ENCODE measurements at places on chromosomes 2 and 18.

DNA sequence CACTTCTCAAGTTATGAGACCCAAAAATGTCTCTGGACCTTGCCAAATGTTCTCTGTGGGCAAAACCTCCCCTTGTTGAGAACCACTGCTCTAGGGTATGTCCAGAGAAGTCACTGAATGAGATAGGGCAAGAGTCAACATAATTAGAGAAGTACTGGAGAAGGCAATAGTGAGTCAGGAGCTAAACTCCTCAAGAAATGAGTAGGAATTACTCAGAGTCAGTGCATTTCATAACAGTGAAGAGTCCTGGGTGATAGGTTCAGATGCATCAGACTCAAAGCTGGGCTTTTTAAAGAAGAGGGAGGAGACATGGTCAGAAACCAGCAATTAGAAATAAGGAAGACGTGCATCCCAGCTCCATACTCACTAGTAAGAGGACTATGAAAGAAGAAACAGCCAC is 38.6 kb upstream of the IHH start:
- no peak for DNase-seq

- no peak for DNase-seq
Observed at GRCh38 chr2:89850881-89851582, 1159.6 kb downstream of the RPIA start.

DNA sequence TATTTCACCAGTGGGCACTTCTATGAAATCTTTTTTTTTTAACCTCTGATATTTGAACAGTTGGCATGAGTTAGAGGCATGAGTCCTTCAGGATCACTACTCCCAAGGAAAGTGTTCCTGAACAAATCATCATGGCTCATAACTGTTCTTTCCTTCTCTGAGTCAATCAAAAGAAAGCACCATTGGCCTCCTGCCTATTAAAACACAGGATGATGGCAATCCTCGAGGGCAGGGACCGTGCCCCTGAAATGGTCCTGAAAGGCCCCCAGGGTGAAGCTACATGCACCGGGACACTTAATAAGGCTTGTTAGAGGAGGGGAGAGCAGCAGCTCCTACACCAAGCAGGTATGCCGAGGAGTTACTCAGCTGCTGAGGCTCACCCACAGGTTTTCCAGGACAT is 43.5 kb downstream of the SLC14A2 start:
- DNase-seq, result no peak

DNA sequence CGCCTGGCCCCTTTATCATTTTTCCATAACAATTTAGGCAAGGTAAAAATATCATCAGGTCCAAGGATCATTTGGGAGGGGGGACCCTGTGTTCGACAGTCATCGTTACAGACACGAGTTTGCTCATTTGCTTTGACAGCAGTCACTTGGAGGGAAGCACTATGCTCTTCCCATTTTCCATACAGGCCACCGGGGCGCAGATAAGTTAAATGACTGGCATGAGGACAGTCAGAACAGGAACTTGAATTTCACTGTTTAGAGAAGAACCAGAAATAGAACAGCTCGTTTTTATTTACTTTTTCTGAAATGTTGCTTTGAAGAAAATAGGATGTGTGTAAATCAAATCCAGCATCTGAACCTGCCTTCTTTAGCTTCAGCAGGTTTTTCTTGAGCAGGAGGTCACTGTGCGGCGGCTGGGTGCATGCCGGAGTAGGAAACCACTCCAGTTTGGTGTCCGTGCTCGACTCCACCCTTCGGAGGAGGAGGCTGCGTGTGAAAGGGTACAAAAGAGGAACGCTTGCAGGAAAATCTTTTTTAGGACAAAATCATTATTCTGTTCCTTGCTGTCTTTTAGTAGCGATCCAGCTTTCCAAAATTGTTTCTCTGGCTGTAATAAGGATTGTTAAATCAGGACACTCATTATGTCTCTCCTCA is 15.2 kb downstream of the NPAS2 start:
- no peak for DNase-seq

DNA sequence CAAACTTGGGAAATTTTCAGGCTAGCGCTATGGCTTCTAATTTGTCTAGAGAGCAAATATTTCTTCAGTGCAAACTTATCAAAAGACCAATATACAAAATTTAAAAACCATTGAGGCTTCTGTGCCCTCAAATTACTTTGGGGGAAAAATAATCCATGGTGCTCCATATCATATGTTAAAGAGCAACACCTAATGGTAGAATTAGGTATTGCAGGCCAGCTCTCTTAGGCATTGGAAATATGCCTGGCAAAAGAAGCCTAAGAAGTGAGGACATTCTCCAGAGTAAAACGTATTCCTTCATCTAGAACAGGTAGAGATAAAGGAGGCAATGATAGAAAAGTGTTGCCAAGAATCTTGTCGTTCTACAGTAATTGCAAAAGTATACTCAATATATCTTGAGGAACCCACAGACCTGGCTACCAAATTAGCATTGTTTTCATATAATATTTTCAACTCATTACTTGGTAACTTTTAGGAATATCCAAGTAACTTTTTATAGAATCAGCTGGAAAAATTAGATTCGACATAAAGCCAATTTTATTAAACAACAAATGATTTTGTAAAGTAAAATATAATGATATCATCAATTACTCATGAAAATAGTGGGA is 401.1 kb downstream of the BCL11A start:
- peak; percentile 39 for DNase-seq

- DNase-seq, result no peak
Observed at GRCh38 chr2:234308073-234308812, 188.6 kb downstream of the ARL4C start.

Data from HL-60 (cell line).